GM13977 (cell line): ENCODE measurements at places on chromosomes 13 and 19.

DNA sequence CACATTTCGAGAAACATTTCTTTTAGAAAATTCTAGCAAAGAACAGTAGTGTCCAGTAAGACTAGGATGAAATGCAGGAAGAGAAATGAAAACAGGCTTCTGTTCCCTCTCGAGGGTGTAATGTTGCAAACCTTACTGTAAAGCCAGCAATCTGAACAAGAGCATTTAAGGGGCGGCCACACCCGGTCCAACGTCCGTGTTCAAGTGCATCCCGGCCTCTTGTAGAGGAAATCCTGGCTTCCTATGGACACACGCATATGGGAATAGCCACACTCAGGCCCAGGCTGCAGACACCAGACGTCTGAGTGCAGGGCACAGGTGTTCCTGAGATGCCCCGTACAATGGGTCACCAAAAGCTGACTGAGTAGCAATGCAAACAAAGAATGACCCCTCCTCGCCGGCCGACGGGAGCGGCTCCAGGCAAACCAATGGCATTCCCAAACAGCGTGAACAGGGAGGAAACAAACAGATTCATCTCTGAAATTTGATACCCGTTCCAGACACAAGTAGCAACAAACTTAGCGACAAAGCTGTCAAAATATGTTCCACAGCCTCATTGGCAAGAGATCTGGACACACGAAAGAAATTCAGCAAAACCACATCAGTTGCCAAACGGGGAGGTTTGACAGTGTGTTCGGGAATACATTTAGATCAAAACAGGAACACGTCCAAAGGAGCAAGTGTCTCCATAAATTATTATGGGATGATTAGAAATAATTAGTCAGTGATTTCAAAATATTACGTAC, 278.6 kb upstream of the TSHZ3 start:
- DNase-seq, result no peak

DNA sequence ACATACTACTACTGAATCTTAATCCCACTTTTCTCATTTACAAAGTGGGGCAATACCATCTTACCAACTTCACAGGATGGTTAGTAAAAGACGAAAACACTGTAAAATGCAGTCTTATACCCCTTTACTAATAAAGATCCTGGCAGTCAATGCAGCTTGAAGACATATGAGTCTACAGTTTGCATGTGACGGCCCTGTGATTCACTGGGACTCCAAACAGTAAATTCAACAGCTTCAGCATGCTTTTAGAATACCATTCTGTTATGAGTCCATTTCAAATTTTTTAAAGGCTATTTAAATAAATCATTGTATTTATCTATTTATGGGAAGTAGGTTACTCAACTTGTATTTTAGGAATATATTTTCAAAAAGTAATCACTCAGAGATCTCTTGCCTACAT, 629.1 kb downstream of the LIG4 start:
- no peak for DNase-seq

GRCh38 chr13:101283782-101284181, 132.5 kb downstream of the NALCN start:
- no peak for DNase-seq

- DNase-seq, result peak; percentile 82
Measured at GRCh38 chr19:19361075-19361594, 40.5 kb downstream of the MAU2 start.

- no peak for DNase-seq
Measured at GRCh38 chr13:31504918-31505317, 234.4 kb upstream of the RXFP2 start.

- DNase-seq, result no peak
Measured at GRCh38 chr19:18464646-18465045, 26.7 kb upstream of the ISYNA1 start.

DNA sequence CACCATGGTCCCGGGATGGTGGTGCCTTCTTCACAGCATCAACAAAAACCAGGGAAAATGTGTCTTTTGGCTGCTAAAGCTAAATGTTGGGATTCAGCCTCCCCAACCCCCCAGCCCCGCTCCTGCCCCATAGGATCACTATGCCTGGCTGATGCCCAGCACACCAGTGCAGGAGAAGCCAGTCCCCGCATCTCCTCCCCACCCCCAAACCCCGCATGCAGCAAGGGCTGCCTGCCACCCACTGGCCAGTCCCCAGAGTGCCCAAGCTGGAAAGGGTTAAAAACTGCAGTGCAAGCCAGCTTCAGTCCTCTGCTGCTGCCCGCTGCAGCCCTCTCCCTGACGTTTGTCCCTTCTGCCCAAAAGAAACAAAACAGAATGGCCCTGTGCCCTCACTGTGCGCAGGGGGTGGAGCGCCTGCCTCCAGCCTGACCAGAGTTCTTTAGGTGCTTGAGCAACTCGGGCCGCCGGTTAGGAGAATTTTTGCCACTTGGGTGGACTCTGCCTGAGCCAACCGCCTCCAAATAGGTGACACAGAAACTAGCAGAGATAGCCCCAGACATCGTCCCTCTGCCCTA, 3.7 kb downstream of the CALM3 start:
- no peak for DNase-seq

DNA sequence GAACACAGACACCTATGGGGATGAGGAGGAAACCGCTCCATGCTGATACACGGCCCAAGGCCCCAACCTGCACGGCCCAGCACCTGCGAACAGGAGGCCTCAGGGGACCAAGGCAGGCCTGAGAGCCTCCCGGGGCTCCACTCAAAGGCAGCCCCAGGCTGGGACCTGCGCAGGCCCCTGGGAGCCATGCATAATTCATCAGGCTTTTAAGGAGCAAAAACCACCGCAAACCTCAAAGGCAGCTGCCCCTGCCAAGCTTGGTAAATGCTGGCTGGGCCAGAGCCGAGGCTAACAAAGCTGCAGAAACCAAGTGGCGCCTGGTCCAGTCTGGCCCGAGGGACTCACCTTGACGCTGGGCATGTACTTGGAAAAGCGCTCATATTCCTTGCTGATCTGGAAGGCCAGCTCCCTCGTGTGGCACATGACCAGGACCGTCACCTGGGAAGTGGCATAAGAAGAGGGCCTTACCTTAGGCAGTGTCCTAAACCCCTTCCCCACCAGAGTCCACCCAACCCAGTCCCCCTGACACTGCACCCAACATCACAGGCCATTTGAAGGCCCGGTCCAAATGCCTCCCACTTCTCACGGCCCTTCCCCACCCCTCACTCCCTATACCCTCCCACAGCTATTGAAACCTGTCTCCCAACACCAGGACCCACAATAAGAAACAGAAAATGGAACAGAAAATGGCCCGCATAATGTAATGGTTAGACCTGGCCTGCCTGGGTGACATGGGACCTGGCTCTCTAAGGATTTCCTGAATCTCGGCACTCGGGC, 7.8 kb downstream of the DDX39A start:
- DNase-seq, result peak; percentile 8

DNA sequence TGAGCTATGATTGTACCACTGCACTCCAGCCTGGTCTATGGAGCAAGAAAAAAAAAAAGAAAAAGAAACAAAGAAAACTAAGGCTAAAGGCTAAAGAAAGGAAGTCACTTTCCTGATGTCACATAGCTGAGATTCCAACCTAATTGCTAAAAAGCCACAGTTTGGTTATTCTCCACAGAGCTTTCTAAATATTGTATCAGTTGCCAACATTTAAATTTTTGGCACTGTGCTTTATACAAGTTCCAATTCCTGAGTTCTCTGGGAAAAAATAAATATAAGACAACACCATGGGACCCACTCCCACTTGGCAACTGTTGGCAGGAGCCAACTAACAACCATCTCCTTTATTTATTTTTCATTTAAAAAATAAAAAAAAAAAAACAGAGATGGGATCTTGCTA, 11.2 kb upstream of the LYPD3 start:
- DNase-seq, result no peak

DNA sequence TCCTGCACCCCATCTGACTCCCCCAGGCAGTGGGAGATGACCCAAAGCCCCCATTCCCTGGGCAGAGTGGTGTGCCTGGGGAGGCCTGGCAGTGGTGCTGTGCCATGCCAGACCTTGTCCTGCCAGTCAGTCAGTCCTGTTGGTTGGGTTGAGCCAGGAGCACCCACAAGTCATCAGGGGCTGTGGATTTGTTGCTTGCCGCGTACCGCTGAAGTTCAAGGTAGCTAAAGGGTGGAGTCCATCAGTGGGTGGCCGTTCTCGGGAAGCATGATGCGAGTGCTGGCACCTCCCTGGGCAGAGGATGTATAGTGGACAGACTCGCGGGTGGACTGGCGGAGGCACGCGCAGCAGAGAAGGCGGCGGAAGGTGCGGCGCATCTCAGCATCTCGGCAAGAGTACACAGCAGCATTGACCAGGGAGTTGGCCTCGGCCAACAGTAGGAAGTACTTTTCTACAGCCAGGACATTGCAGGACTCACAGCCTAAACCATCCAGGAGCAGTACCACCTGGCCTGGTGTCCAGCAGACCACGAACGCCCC, 3.9 kb downstream of the LPAR2 start:
- no peak for DNase-seq

DNA sequence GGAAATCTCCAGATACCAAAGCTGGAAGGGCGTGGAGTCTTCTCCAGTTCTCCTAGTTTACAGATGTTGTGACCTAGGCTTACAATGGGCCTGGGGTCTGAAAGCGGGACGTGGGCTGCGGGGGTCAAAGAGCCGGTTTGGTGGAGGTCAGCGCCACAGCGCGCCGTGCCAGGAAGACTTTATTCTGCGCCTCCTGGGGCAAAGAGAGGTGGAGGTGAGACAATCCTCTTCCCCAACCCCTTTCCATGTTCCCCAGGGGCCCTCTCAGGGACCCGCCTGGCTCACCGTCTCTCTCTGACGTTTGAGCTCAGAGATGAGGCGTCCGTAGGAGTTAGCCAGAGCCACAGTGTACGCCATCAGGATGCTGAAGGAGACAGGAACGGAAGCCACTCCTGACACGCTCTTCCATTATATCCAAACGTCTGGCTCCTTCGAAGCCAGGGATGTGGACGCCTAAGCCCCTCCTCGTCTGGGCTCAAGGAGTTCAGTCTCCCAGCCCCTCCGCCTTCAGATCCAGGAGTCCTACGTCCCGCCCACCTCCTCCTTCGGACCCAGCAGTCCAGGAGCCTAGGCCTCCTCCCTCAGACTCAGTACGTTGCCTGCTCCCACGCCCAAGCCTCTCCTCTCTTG, 776 bp upstream of the LENG1 start:
- no peak for DNase-seq

- no peak for DNase-seq
Measured at GRCh38 chr13:40247845-40248244, 418.6 kb downstream of the FOXO1 start.

DNA sequence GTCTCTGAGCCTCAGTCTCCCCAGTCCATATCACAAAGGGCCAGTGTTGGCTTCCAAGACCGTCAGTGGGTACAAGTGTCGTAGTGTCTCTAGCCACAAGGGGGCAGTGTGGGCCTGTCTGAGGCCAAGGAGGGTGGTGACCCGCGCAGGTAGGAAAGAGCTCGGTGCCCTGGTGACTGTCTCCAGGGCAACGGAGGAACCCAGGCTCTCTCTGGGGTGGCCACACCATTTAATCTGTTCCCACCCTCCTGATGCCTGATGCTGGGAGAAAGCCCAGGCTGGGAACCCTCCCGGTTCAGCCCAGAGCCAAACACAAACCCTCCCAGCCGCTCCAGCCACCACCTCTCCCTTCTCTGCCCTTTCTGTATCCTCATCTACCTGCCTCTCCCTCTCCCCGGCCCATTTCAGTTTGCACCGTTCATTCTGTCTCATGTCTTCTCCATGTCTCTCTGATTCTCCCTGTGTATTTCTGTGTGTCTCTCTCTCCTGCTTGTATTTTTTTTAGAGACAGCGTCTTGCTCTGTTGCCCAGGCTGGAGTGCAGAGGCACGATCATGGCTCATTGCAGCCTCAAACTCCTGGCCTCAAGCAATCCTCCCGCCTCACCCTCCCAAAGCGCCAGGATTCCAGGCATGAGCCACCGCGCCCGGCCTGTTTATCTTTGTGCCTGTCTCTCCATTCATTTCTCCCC, 17.5 kb upstream of the MEIS3 start:
- peak; percentile 85 for DNase-seq

- peak; percentile 13 for DNase-seq
Measured at GRCh38 chr19:35355791-35356460, 2.3 kb upstream of the FFAR3 start.

DNA sequence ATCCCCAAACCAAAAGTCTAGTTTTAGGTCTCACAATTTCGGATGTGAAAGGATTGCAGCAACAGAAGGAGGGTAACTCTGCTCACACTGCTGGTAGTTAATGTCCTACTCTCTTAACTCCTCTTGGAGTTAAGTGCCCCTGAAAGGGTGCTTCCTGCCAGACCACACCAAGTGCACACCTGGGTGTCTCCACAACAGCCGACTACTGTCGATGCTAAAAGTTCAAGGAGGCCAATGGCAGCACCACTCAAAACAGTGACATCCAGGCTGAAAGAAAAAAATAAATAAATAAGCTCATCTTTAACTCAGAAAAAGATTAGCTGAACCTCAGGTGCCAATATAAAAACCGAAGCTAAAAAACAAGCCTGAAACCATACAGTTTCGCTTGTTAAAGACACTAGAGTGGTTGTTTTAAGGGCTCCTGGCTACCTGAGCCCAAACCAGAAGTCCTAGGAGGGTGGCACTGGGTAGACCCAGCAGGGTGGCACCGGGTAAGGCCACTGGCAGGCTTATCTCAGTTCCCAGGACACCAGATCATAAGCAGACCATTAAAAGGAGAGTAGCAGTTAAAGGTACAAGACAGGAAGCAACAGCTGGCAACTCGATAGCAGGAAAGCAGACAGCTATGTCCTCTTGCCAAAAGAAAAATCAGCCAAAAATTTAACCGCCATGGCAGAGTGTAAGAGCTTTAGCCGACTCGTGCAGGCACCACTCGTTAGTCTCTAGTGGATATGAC, 39.3 kb downstream of the BRD4 start:
- no peak for DNase-seq

DNA sequence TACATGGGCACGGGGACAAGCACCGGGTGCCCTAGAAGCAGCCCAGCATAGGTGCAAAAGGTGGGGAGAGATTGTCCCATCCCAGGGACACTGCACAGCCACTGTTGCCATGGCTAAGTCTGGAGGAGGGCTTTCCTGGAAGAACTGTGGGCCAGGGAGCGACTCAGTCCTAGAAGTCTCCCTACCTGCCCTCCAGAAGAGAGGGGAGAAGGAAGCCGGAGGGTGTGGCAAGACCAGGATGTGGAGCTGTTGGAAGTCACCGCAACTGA, 2.3 kb upstream of the FBN3 start:
- DNase-seq, result no peak

GRCh38 chr19:16615808-16616207, 12.2 kb downstream of the MED26 start:
- peak; percentile 45 for DNase-seq

GRCh38 chr13:30034458-30034795, 184.0 kb upstream of the UBL3 start:
- DNase-seq, result no peak

GRCh38 chr19:30255791-30256495, 116.2 kb upstream of the ZNF536 start:
- no peak for DNase-seq
